ENCODE measurements at places on chromosomes 3 and 15.
A peak's percentile ranks its signal among the peaks of the same experiment; 100 is the strongest.

DNA sequence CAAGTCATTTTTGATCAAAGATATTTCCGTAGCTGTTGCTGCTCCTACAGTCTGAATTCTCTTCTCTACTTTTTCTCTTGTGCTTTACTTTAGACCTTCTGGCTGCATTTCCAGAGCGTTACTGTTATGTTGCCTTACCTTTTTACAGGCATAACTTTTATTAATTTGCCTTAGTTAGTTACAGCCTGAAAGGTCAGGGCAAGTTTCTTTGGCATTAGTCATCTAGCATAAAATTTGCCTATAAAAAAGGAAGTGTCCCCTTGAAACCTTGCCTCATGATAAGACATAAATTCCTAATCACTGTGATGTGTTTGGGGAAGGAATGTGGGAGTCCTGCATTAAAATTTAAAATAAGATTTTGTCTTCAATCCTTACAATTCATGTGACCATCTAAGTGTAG is 618.5 kb downstream of the NR2F2 start:
- DNase-seq = no peak

- no peak for DNase-seq
Observed at GRCh38 chr3:39221141-39221530, 28.7 kb upstream of the XIRP1 start.

DNA sequence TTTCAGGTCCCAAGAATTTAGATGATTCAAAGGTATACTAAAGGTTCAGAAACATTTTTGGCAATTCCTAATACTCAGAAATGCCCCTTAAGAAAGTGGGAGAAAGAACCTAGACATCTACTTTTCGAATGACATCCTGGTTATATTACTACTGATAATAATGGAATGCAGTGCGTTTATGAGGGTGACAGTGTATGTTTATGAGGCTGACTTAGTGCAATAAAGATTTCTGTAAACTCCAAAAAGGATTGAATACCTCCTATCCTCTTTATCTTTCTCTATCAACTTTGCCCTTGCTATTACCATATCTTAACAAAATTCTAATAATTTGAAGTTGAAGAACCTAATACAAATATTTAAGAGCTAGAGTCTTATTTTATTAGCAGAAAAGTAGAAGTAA is 348.9 kb upstream of the EPHA6 start:
- DNase-seq = no peak

GRCh38 chr3:194054540-194054939 is 81.4 kb upstream of the HES1 start:
- DNase-seq = no peak

GRCh38 chr3:125179884-125180240 is 32.7 kb downstream of the SLC12A8 start:
- DNase-seq = no peak

GRCh38 chr3:142888099-142888480 is 793 bp downstream of the PCOLCE2 start:
- peak; percentile 8 for DNase-seq

GRCh38 chr3:139695426-139696313 is 17.9 kb upstream of the NMNAT3 start:
- DNase-seq = no peak

GRCh38 chr3:24687671-24688070 is 193.0 kb upstream of the THRB start:
- no peak for DNase-seq

- no peak for DNase-seq
Observed at GRCh38 chr15:58228718-58229117, 90.5 kb downstream of the AQP9 start.

DNA sequence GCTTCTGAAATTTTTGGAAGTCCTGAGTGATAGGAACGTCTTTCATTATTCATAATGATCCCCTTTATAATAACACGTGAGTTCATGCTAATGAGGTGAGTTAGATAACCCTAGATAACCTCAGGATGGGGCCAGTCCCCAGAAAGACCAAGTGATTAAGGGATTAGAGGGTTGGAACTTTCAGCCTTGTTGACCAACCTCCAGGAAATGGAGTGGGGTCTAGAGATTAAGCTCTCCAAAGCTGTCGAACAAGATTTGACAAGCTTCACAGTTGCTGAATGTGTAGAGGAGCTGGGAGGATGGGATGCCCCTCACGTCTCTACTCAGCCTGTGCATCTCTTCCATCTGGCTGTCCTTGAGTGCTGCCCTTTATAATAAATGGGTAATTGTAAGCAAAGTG is 107.1 kb downstream of the ZMAT3 start:
- DNase-seq = no peak

- no peak for DNase-seq
Observed at GRCh38 chr15:101523560-101523940, 34.0 kb upstream of the PCSK6 start.

GRCh38 chr3:111903067-111903511 is 44.0 kb downstream of the PHLDB2 start:
- DNase-seq = peak; percentile 28

- no peak for DNase-seq
Observed at GRCh38 chr15:91182101-91182500, 82.0 kb downstream of the SV2B start.

DNA sequence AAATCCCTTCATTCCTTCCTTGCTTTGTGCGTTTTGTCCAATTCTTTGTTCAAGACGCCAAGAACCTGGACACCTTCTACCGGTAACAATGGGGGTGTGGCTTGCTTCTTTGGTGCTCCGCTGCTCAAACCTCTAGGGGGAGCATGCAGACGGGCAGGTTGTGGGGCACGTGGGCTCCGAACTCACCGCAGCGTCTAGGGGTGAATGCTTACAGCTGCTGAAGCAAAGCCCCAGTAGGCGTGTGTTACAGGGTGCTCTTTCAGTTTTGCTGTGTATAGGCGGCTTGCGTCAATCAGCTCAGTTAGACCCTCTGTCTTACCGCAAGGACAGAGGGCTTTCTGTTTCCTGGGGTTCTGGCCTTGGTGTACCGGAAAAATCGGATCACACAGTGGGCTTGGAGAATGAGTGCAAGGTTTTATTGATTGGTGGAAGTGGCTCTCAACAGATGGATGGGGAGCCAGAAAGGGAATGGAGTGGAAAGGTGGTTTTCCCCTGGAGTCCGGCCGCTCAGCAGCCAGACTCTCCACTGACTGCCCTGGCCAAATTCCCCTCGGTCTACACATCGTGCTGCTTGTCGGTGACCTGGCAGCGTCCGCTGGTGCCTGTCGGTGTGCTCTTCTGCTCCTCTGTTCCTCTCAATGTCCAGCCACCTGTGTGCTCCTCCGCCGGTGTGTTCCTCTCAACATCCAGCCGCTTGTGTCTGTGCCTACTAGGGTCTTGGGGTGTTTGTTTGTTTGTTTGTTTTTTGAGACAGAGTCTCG is 1.2 kb upstream of the LRRC34 start:
- peak; percentile 84 for DNase-seq

DNA sequence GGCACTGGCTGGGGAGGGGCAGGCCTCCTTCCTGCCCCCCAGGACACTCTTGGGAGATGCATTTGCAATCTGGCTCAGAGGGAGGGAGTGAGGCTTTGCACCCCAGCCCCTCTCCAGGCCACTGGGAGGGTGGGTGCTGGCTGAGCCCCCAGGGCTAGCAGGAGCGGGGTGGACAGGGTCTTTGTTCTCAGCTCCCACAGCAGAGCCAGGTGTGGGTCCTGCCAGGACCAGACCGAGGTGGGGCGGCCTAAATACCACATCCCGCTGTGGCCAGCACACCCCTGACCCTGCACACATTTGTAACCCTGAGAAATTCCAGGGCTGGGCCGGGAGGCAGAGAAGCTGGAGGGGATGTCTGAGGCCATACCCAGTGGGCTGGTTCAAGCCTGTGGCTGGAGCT is 41.0 kb downstream of the STARD5 start:
- DNase-seq = no peak

DNA sequence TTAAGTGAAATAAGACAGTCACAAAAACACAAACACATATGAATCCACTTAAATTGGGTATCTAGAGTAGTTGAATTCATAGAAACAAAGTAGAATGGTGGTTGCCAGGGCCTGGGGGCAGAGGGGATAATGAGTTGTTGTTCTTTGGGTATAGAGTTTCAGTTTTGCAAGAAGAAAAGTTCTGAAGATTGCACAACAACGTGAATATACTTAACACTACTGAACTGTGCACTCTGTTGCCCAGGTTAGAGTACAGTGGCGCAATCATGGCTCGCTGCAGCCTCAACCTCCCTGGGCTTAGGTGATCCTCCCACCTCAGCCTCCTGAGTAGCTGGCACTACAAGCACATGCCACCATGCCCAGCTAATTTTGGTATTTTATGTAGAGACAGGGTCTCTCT is 14.9 kb downstream of the GRAMD2A start:
- no peak for DNase-seq

DNA sequence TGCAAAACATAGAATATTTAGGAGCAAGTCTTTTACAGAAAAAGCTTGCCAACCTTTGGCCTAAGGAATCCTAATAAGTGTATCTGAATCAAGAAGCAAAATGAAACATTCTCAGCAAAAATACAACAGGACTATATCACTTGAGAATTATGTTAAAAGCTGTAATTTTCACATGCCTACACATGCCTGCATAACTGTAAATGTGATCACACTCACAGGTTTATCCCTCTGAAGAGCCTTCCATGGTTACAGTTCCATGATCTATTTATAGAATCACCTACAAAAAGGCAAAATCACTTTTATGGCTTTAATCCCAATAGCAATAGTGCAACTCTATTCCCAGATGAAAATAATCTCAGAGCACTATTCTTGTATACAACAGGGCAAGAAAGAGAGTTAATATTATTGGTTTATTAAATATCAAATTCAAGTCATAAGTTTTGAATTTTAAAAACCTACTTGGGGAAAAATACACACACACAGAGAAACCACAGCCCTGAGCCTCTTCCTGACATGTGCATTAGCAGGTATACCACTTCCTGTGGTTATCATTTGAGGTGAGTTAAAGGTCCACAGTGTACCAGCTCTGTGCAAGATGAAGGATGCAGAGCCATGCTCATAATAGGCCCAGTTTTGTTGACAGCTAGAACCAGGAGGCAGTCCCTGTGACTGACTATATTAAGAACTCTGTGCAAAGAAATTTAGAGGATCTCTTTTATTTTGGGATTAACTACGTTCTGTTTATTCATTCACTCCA is 252.5 kb upstream of the TGFBR2 start:
- DNase-seq = peak; percentile 92

DNA sequence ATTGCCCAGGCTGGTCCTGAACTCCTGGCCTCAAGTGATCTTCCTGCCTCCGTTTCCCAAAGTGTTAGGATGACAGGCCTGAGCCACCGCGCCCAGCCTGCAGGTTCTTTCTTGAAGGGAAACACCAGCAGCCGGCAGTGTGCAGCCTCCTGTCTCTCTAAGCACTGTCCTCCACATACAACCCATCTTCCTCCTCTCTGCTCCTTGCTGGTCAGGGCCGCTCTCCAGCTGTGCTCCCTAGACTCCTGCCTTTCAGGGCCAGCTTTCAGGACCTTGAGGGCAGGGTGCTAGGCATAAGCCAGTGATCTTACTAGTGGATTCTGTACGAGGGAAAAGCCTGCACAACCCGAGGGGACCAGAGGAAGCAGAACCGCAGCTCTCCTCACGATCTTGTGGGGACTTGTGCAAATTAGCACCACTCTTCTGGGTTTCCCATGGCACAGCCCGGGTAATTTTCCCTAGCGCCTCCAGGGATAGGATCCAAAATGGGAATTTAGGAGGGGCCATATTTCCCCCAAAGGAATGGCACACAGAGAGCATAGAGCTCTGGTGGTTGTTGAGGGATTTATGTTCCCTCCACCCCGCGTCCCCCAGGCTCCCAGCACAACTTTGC is 18.2 kb upstream of the CORO2B start:
- DNase-seq = no peak

- DNase-seq = no peak
Observed at GRCh38 chr3:31157047-31157694, 262.7 kb upstream of the GADL1 start.

- no peak for DNase-seq
Observed at GRCh38 chr3:17367171-17367570, 375.3 kb downstream of the TBC1D5 start.

DNA sequence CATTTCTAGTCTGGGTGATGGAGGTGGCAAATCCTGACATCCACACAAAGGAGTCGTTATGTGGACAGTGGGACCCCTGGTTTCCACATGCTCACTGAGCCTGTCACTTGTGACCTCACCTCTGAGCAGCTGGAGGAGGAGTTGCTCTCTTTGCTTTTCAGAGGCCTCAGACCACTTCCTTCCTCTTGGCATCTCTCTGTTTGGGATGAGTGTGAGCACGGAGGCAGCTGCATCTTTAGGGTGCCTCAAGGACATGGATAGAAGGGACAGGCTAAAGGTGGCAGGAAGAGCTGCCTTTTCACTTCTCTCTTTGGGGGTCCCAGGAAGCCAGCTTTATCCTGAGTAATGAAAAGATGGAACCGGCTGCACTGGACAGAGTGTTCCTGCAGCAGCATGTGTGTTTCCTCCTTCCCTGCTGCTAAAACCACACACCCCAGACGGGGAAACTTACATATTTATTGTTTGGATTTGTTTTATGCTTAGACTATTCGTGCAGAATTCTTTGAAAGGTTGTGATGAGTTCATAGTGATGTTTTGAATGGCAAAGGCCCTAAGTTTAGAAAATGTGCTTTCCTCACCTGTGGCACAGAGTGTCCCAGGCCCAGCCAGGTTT is 31.8 kb downstream of the GPR171 start:
- peak; percentile 87 for DNase-seq

DNA sequence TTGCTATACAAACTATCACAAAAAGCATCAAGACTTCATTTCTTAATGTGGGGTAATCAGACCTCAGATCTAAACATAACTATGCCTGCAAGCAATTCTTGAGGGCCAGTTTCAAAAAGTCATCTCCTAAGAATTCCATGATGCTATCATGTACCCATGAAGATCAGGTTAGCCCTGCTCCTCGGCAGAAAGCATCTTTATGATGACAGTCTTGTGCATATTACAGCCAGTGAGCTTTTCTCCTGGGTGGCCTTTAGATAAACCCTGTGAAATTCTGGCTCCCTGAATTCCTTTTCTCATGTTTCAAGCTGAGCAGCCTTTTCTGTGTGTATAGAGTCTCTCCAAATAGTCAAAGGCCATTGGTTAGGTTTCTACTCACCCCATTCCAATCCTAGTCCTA is 201.9 kb upstream of the MCTP2 start:
- DNase-seq = no peak
